ENCODE measurements at places on chromosomes 13 and 19.

DNA sequence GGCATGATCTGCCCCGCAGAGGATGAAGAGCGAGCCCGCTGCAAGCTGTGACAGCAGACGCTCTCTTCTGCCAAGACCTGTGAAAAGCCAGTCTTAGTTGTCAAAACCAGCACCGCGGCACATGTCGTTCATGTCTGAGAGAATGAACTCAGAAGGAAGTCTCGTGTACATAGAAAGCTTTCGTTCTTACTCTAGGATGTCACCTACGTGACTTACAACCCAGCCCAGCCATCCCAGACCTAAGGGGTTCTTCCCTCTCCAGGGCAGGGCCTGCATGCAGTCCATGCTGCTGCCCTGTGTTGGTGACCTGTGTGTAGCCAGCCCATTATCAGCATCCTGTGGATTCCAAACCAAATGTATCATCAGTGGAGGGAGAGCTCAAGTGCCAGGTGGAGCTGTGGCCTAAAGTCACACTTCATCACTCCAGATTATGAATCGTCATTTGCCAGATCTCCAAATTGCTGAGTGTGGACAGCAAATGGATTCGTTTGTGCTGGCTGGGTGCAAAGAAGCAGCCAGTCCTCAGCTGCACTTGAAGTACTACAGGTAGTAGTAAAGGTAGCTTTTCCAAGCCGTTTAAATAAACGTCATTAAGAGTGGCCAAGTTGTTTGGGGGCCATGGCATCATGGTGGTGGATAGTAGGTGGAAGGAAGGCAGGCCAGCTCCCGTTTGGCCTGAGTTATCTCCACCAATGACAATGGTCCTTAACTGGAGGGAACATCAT is 73.9 kb upstream of the GPR183 start:
- no peak for DNase-seq

- DNase-seq, result no peak
Observed at GRCh38 chr13:60627071-60627686, 230.2 kb downstream of the TDRD3 start.

DNA sequence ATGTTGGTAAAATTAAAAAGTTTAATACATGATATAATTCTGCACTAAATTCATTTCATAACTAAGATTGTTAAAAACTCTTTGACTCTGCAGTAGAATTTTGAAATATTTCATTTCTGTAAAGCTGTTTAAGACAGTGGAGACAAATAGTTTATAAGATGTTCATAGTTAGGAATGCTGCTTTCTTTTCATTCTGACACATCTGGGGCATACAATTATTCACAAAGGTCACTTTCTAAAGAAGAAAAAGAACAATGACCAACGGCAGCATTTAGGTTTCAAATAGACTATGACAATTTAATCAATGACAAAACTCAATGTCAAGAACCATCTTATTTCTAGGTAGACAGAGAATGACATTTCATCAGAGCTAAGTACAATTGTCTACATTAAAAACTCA is 1422.1 kb downstream of the PCDH9 start:
- DNase-seq, result no peak

DNA sequence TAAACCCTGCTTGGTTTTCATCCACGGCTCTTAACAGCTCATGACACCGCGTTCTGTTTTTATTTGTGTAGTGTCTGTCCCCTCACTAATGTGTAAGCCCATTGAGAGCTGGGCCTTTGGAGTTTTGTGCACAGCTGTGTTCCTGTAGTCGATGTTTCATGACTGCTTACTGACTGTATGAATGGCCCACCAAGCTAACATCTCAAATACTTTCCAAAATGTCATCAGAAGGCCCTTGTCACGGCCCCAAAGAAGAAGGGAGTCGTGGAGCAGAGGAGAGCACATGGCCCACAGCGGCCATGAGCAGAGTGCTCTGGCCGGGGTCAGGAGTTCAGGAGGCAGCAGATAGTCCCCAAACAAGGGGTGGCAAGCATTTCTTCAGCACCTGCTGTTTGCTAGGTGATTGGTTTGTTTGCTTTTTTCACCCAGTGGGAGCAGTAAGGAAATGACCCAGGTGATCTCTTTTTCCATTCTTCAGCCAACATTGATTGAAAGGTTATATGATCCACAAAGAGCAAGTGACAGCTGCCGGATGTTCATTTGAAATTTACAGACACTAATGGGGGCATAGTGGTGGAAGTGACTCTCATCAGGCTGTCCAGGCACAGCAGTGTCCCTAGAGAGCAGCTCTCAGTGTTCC is 315.2 kb downstream of the ATP8A2 start:
- DNase-seq, result no peak

GRCh38 chr19:47623151-47623920 is 14.4 kb downstream of the BICRA start:
- DNase-seq, result no peak

DNA sequence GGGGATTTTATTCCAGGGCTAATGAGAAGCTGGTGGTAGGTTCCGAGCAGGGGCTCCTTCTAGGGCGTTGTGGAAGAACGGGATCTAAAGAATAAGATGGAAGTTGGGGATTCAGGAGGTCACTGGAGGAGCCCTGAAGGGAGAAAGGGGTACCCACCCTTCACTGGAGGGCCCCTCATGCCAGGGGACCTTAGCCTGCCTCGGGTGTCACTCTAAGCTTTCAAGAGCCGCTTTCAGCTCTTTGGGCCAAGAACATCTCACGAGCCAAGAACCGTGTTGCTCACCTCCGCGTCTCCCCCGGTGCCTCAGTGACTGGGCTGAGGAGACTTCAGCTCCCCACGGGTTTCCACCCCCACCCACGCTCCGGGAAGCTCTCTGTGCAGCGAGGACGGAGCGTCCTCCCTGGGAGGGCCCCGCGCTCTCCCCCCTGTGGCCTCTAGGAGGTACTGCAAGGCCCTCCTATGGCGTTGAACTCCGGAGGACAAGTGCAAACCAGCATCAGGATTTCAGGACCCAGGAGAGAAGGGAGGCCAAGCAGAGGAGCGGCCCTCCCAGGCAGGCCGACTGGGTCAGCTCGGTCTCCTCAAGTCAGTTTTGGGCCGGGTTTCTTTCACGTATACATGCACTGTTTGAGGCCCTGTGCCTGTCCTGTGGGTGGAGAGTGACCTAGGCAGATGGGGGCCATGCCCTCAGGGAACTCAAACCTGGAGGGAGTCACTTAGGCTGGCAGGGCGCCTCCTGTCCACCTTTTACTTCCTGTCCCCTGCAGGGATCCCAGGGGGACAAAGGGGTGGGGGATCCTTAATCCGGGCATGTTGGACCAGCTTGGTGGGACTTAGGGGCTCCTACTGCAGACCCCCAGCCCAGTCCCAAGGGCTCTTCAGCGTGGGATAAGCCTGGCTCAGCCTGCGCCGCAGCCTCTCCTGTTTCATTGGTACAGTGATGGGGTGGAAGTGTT is 5.1 kb upstream of the KRTDAP start:
- peak; percentile 60 for DNase-seq

- no peak for DNase-seq
Observed at GRCh38 chr19:29590278-29590677, 15.8 kb upstream of the POP4 start.

GRCh38 chr13:85411591-85411990 is 387.6 kb downstream of the SLITRK6 start:
- DNase-seq, result no peak

DNA sequence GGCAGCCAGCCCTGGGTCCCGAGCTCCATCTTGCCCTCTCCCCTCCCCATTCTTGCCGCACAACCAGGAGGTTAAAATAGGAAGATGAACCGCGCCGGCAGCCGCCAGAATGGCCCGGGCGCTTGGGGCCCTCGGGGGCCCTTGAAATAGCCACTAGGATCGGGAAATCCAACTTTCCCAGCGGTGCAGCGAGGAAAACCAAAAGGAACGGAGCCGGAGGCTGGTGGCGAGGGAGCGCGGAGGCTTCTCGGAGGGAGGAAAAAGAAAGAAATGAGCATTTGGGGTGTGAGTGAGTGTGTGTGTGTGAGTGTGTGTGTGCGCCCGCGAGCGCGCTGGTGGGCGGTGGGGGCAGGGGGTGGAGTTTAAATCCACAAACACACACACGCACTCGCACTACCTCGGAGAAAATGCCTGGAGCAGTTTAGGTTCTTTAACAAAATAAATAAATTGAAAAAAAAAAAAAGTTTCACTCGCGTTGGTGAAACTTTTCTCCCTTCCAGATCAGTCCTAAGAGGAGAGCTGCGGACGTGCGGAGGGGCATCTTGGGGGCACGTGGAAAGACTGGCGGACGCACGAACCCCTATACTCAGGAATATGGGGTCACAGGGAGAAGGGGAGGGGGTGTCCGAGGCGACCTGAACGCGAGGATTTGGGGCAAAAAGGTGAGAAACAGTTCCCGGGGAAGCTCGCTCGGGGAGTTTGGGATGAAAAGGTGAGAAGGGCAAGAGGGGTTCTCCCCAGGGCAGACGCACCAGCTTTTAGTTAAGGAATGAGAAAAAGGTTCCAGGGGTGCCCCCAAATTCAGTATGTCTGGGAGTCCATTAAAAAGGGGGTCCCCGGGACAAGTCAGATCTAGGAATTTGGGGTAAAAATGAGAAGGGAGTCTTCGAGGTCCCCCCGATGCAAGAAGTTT is 1.3 kb downstream of the RFX2 start:
- DNase-seq, result peak; percentile 67

GRCh38 chr19:4042731-4043082 is 24.0 kb downstream of the ZBTB7A start:
- DNase-seq, result no peak

GRCh38 chr13:98476538-98476966 is 100.4 kb downstream of the STK24 start:
- peak; percentile 13 for DNase-seq

- DNase-seq, result no peak
Observed at GRCh38 chr19:14494411-14494810, 1.5 kb downstream of the GIPC1 start.

- no peak for DNase-seq
Observed at GRCh38 chr13:44040070-44040817, 160.5 kb downstream of the LACC1 start.
